ENCODE measurements at places on chromosomes 5 and 9. TPM values are rescaled to one million over a fixed set of nuclear protein-coding genes. Genes with fewer than 3 reads are reported as not detected.

- no peak for DNase-seq
Measured at GRCh38 chr5:10988622-10989021, 227.6 kb upstream of the DAP start.

GRCh38 chr9:136979769-136980587, 2.7 kb downstream of the PTGDS start:
- DNase-seq: no peak

DNA sequence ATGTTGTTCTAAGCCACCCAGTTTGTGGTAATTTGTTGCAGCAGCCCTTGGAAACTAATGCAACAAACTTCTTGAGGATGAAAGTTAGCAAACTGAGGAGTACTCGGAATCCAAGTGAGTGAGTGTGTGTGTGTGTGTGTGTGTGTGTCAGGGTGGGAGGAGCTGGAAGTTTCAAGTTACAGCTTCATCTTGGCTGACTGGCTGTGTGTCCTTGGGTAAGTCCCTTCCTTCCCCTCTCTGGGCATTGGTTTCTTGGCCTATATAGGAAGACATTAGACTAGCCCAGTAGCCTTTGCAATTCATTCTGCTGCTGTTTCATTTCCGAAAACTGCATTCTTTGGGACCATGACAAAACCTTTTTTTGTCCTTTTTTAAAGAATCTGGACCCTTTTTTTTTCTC, 157.2 kb downstream of the MELK start:
- peak; percentile 22 for DNase-seq

DNA sequence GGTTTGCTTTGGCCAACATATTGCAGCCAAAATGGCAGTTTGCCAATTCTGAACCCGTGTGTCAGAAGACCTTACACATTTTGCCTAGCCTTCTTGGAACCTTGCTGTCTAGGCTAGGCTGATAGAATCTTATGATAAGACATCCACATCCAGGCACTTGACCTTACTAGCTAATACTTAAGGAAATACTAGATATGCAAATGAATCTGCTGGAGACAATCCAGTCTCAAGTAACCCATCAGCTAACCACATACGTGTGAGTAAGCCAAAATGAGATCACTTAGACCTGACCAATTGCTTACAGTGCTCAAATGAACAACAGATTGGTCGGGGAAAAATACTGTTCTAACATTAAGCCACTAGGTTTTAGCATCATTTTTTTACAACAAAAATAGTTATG, 1504.6 kb upstream of the CDH9 start:
- DNase-seq: peak; percentile 76

DNA sequence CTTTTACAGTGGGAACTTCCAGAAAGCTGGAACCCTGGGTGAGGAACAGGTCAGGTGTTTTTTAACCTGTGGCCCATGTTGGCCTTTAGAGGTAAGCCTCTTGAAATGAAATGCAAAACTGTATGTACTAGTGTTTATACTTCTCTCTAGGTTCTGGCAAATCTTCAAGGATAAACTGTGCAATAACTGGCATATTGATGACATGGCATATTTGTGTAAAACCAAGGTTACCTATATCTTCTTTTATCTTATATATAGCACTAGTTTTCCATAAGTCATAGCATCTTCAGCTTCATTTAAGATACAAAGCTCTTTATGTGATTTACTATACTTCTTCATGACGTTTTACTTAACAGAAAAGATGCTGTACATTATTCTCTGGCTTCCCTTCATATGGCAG, 7.4 kb upstream of the IARS1 start:
- DNase-seq: no peak

DNA sequence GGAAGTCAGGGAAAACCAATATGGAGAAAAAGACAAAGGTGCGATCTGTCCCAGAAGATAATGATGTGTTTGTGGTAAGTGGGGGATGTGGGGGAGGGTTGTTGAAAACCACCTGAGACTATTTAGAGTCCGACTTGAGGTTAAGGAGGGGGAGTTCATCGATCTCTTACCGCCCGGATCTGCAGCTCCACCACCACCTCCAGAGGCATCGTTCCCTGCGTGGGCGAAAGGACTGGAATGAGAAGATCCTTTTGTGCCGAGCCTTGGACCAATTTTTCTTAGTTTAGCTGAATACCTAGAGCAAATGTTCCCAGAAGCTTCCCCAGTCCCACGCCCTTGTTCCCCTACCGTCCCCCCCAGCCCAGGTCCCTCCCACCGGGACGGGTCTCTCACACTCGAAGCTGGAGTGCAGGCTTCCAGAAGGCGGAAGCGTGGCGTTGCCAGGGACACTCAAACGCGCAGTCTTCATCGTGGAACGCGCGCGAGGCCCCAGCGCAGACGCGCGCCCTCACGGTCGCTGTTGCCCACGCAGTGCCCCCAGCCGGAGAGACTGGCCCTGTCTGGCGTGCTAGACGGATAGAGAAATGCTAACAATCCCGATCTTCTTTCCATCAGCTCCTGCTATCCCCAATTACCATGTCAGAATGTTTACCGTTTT, at the start of gene SPATA6L:
SPATA6L (minus strand) TSS at position 439 of the 658 bp plus-strand sequence; CDS start at position 209, 230 bp downstream.
- peak; percentile 60 for DNase-seq

DNA sequence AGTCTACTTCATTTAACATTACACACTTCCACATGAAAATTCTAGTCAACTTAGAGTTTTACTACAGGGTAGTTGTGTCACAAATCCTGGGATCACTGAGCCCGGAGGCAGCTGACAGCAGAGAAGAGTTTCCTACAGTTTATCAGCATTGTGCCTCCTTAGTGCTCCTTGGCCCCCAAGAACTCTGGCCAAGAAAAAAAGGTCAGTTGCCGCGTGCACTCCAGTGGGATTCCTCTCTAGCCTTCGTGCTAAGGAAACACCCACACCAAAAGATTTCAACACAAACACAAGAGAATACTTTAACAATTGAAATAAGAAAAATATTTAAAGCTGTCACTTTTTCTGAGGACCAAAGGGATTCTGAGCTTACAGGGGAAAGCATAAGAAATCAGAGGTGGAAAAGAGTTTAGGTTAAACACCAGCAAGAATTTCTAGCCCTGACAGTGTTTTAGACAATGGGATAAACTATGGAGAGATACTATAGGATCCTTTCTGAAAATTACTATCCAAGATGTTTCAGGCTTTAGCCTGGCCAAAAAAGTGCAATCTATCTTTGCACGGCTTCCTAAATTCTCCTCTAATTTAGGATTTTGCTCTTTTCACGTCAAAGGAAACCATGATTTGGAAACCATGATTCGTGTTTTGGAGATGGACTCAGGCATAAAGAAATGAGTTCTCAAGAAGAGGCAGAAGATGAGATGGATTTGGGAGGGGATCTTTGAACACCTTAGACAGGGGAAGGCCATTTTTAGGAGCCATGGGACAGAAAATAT, 606.8 kb downstream of the RAB3C start:
- DNase-seq: no peak

- peak; percentile 90 for DNase-seq
Measured at GRCh38 chr5:150538007-150538917, 30.3 kb downstream of the NDST1 start.

DNA sequence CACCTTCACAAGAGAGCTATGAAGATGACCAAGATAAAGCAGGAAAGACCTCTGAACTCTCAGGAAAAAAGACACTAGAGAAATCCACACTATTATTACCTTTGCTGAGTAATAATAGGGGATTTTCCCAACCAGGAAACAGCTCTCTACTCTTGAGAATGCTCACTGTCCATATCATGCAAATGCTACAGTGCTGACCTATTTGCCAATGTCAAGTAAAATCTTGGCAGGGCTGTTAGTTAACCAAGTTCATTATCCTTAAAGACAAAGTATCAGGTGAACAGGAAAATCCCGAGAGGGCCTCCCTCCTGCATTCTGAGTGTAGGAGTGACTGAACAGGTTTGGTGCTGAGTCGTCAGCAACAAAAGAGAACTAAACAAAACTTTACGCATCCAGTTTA, 306.6 kb downstream of the ACTL7B start:
- peak; percentile 28 for DNase-seq

GRCh38 chr5:136205061-136205702, 12.2 kb upstream of the SMIM32 start:
- no peak for DNase-seq

GRCh38 chr9:134750450-134751155, 109.0 kb downstream of the COL5A1 start:
- no peak for DNase-seq

- no peak for DNase-seq
Measured at GRCh38 chr5:142840575-142840974, 70.4 kb downstream of the ARHGAP26 start.

GRCh38 chr5:148912714-148913398, 86.4 kb downstream of the ADRB2 start:
- DNase-seq: peak; percentile 94

DNA sequence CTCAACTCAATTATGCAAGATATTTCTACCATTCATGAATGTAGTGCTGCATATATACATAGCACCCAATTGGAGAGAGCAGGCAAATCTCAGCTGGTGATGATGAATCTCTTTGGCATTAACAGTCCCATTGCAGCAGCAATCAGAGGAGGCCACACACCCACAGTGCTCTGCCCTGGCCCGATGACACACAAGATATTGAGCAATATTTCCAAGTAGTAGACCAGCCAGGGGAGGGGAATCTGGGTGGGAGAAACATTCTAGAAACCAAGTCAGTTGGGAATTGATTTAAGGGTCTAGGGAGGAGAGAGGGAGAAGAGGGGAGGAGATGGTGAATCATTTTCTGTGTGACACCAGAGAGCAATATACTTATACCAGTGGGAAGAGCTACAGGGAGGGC, 14.9 kb upstream of the C5orf63 start:
- DNase-seq: peak; percentile 87

- no peak for DNase-seq
Measured at GRCh38 chr5:80109646-80110478, 74.7 kb downstream of the THBS4 start.

- peak; percentile 74 for DNase-seq
Measured at GRCh38 chr5:68225188-68225910, 9.8 kb downstream of the PIK3R1 start.

GRCh38 chr9:107029146-107029545, 166.2 kb downstream of the ZNF462 start:
- DNase-seq: peak; percentile 59

GRCh38 chr5:174721530-174722432, 2.6 kb upstream of the MSX2 start:
- DNase-seq: no peak

DNA sequence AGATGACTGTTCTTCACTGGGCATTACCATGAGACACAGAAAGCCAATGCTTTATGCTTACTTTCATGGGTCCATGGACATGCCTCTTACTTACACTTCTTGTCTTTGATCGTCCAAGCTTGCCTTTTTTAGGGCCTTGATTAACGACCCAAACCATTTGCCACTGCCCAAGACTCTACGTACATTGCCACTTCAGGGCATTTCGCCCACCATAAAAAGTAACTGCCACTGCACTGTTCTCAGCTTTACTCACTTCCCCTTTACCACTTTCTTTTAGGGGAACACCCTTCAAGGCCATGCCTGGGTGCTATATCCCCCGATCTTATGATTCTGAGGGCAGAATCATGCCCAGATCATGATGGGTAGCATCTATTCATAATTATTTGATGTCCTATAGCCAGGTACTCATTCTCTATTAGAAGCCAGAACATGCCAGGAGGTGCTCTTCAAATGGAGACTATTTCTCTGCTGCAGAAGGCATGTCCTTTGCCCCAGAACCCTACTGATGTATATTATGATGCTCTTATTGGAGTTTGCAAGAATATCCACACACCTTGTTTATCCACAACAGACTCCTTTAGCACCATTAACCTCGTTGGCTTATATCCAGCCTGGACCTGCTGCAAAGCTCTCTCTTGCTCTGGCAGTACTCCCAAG, 64.1 kb upstream of the RAD23B start:
- no peak for DNase-seq

- DNase-seq: no peak
Measured at GRCh38 chr5:1512541-1513291, 11.0 kb downstream of the LPCAT1 start.

The NDUFA8 gene
- total RNA-seq: 30.6 TPM

The ISL1 gene
- not detected for total RNA-seq

The MYMK gene
- not detected for total RNA-seq

The SLC6A7 gene
- total RNA-seq: not detected

The ST6GALNAC4 gene
- 14.0 TPM for total RNA-seq

The CYLC2 gene
- not detected for total RNA-seq

The CMBL gene
- total RNA-seq: 4.1 TPM

The CDH9 gene
- total RNA-seq: not detected

The PRDM9 gene
- total RNA-seq: not detected

The ACOT12 gene
- total RNA-seq: not detected

The THBS4 gene
- total RNA-seq: under 0.01 TPM

The LVRN gene
- total RNA-seq: 0.20 TPM
